Fibroblast of the aortic adventitia (primary cell): ENCODE measurements at places on chromosomes 7 and 10. TPM values are rescaled to one million over a fixed set of nuclear protein-coding genes. Genes with fewer than 3 reads are reported as not detected.

GGCT gene
- 27.3 and 47.8 TPM in 2 replicates for total RNA-seq

SPOCK2 gene
- total RNA-seq: 0.36 and 0.98 TPM in 2 replicates

ZNF488 gene
- total RNA-seq: 0.18 and 0.41 TPM in 2 replicates

- no peak for DNase-seq
Observed at GRCh38 chr10:111017098-111017497, 59.7 kb upstream of the ADRA2A start.

- peak; percentile 85 for DNase-seq
Observed at GRCh38 chr7:70710011-70710480, 421.9 kb upstream of the GALNT17 start.

GRCh38 chr10:112490545-112490944 is 43.5 kb downstream of the VTI1A start:
- DNase-seq: peak; percentile 15

DNA sequence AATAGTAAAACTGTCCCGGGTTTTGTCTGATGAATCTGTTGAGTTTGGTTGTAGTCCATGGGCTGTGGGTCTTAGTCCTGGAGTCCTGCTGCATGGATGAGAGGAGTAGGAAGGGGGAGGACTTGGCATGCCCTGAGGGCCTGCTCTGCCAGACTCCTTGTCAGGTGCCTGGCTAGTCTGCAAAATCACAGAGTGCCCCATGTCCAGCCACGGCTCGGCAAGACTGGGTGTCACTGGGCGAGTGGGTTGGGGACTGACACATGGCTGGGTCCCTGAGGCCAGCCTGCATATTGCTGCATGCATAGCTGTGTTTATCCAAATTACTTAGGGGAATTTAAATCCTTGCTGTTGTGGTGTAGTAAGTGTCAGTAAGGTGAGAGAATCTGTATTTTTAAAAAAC is 9.7 kb downstream of the MINDY4 start:
- DNase-seq: no peak

DNA sequence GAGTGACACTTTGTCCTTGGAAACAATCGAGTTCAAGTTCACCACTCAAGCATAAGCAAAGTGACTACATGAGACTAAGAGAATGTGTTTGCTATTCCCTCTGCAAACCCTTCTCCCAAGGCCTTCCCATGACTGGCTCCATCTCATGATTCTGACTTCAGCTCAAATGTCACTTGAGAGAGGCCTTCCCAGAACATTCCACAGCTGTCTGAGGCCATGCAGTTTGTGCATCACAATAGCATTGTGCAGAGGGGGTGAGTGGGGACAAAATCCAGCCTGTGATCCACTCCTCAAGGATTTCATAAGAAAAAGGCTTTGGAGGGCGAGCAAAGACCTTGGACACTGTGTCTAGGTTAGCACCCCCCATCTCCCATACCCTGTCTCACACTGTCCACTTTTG is 6.9 kb upstream of the LRMDA start:
- no peak for DNase-seq

GRCh38 chr7:29854257-29854938 is 48.1 kb downstream of the WIPF3 start:
- DNase-seq: peak; percentile 45

DNA sequence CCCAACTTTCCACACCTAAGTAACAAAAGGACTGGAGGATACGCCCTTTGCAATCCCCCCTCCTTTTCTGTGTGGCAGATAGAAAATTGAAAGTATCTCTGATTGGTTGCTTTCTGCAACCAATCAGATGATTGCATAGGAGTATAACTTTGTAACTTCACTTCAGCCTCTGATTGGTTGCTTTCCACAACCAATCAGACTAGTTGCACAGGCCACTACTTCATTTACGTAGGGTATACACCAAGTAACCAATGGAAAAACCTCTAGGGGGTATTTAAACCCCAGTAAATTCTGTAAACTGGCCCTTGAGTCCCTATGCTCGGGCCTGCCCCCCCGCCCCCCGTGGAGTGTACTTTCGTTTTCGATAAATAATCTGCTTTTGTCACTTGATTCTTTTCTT is 1080.4 kb downstream of the CNTNAP2 start:
- no peak for DNase-seq

KIF11 gene
- 4.5 and 46.5 TPM in 2 replicates for total RNA-seq

GRCh38 chr7:39033885-39034624 is 56.3 kb downstream of the POU6F2 start:
- no peak for DNase-seq

KNDC1 gene
- under 0.01 and 0.41 TPM in 2 replicates for total RNA-seq

DNA sequence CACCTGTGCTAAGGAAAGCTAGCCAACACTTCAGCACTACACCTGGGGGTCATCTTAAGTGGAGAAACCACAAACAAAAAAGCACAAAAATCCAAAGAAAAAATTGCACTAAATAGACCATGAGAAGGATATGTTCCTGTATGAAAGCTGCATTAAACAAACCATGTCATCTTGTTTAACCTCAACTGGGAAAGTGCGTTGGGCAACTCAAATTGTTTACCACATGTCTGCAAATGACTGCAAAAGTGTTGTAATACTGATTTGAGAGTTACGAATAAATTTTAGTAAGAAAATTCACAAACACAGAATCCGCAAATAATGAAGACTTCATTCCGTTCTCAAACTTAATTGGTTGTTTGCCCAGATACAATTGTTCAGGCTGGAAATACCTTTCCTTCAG is 111.9 kb upstream of the EGFR start:
- DNase-seq: no peak
